ENCODE measurements at places on chromosomes 16 and 17.
A peak's percentile ranks its signal among the peaks of the same experiment; 100 is the strongest.

GRCh38 chr17:78600181-78600721 lies 23.1 kb upstream of the DNAH17 start:
- DNase-seq, result no peak

DNA sequence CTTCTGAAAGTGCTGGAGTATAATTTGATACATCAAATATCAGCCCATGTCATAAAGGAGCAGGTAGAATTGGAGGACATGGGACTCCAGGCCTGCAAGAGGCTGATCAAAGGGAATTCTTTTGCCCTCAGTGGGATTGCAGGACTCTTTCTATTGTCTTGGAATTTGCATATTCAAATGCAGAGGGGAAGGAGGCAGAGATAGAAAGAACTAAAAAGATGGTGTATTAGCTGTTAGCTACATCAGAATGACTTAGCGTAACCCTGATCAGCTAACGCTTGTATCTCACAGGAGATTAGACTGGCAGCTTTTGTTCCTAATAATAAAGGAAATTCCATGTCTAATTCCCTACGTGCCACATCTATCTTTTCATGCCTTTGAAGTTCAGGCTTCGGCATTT lies 1014.7 kb upstream of the RBFOX1 start:
- DNase-seq, result no peak

DNA sequence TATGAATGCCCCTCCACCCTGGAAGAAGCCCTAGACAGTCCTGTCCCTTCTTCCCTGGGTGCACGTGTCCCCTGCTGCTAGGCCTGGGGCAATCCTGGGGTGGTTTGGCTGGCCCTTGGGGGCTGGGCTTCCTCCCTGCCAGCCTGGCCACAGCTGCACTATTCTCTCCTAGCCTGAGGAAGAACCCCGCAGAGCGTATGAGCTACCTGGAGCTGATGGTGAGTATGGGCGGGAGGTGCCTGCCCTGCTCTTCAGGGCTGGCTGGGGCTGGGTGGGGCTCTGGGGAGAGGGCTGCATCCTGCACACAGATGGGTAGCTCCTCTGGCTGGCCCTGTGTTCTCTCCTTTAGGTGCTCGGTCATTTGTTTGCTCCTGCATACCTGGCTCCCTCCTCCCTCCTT lies 28.8 kb downstream of the MAP2K3 start:
- DNase-seq, result no peak

- no peak for DNase-seq
Measured at GRCh38 chr16:65725156-65725845, 603.4 kb upstream of the CDH11 start.

- peak; percentile 53 for DNase-seq
Measured at GRCh38 chr16:56944954-56945839, 13.3 kb downstream of the HERPUD1 start.

DNA sequence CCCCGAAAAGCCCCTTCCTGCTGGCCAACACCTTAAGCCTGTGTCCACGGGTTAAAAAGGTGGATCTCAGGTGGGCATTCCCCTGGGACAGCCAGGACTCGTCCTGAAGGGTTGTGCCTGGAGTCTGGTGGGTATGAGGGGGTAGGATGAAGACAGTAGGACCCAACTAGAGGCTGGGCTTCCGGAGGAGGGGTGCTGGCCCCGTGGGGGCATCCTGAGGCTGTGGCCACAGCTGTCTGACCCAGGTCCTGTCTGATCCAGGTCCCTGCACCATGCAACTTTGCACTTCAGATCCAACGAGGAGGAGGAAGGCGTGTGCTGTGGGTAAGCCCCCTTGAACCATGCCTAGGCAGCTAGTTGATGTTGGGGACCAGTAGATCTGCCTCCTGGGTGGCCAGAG lies 37.6 kb upstream of the CPNE2 start:
- DNase-seq, result no peak

DNA sequence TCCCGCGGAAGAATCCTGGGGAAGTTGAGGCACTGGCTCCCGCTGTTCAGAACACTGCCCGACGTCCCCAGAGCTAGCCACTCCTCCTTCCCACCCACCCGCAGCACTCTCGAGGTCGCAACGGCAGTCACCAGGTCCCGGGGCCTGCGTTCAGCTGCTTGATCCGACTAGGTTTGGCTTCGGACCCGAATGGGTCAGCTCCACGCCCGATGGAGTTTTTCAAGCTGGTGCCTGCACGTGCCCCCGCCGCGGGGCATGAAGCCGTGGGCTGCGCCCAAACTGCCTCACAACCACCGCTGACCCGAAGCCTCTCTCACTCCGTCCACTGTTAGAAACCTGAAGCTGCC lies 12.4 kb upstream of the ODF4 start:
- no peak for DNase-seq

GRCh38 chr17:27332047-27332393 lies 38.1 kb downstream of the WSB1 start:
- no peak for DNase-seq

- no peak for DNase-seq
Measured at GRCh38 chr17:36752096-36752888, 150.9 kb downstream of the MRM1 start.

GRCh38 chr16:58170223-58170622 lies 27.7 kb downstream of the CSNK2A2 start:
- DNase-seq, result no peak

GRCh38 chr16:2713985-2714774 lies 5.8 kb downstream of the PRSS27 start:
- DNase-seq, result peak; percentile 7

DNA sequence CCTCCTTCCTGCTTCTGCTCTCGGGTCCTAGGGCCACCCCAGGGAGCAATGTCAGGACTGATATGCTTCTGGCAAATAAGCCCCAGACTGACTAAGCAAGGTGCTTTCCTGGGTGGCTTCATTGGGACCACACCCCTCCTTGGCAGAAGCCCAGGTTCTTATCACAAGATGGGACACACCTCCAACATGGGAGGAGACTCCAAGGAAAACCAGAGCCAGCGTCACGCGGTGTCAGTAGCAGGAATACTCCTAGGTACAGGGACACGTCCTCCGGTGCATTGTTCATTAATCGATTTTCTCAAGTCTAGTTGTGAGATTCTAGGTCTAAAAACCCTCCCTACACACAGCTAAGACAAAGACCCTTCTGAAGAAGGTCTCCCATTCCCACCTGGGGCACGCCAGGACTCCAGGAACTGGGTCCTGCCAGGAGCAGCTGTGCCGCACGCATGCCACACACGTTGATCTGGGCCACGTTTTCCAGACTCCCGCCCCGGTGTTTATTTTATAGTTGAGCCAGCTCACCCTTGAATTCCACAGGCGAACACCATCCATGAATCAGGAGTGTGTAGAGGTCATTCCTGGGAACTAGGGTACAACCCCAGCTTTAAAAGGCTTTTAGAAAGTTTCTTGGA lies 30.8 kb downstream of the FA2H start:
- no peak for DNase-seq

- peak; percentile 48 for DNase-seq
Measured at GRCh38 chr16:11257131-11257938, 1.3 kb upstream of the SOCS1 start.

- no peak for DNase-seq
Measured at GRCh38 chr16:78175287-78175686, 75.8 kb downstream of the WWOX start.

DNA sequence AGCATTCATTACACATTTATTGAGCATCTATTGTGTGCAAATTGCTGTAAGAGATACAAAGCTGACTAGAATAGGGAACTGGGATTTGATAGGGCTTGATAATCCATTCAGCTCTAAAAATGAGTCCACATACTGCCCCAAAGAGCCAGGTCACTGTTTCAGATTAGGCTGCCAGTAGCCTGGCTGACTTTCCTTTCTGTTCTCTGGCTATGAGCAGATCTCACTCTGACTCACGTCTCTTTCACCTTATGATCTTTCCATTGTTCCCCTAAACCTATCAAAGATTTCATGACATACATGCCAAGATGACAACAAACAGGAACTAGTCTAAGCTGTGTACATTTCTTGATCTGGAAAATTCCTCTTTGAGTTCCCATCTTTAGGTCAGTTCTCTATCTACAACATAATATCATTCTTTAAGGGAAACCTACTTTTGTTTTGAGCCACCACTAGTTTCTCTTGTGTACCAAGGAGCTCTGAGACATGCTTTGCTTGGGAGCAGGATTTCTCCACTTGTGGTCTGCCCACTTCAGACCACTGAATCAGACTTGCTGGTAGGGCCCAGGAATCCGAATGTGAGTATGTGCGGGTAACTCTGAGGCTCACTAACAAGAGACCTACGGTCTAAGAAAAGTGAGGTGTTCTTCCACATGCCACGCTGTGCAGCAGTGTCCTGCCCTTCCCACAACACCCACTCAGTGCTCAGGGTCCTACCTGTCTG lies 40.9 kb upstream of the ICAM2 start:
- peak; percentile 61 for DNase-seq

GRCh38 chr17:42271006-42271778 lies 5.0 kb downstream of the STAT5B start:
- DNase-seq, result no peak

DNA sequence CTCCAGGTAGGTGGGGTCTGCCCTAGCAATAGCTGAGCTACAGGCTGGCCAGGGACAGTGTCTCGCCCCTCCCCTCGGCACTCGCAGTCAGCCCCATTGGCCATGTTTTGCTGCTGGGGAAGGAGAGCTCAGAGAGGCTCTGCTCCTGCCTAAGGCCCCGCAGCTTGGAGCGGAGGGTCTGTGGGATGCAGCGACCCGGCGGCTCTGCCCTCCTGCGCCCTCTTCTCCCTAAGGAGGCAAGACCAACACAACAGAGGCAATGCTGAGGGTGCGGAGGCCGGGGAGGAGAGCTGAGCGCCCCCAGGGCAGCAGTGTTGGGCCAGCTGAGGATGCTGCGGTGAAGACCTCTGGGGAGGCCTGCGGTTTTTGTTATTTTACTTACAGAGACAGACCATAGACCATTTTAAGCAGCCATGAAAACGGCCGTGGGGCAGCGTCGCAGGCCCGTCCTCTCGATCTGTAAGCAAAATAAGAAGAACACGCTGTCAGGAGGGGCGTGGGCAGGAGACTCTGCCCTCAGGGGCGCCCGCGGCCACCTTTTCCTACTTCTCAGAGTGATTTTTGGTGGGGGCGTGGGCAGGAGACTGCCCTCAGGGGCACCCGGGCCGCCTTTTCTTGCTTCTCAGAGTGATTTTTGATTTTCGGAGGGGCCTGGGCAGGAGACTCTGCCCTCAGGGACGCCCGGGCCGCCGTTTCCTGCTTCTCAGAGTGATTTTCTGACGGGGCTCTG lies 31.4 kb upstream of the PABPN1L start:
- DNase-seq, result no peak

DNA sequence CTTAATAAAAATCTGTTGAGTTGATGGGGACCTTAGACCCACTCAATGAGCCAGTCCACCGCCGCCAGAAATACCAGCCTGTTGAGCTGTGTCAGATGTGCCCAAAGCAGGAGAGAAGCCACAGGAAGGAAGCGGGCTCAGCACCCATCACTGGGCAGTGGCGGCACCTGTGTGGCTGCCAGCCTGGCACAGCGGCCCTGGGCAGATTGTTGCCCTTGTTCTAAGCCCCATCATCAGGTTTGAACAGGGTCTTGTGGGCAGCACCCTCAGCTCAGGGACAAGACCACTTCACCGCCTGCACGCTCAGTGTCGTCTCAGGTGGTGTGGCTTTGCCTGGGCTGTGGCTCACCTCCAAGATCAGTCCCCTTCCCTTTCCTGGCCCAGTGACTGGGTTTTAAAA lies 9.3 kb downstream of the ENDOV start:
- DNase-seq, result no peak

DNA sequence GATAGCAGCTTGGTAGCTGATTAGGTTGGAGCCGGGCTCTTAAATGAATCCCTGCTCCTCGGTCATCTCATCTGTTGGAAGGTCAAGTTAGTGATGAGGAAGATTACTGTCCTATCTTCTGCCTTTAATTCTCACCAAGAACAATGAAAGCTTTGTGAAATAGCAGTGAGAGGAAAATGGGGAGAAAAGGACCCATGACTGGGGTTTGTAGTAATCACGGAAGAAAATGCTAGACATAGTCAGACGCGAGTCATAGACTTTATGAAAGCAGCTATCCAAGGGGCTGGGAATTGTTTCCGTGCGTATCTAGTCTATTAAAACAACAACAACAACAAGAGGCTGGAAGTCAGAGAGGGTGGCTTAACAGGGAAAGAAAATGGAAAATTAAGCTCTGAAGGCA lies 18.3 kb downstream of the PIK3R5 start:
- no peak for DNase-seq

DNA sequence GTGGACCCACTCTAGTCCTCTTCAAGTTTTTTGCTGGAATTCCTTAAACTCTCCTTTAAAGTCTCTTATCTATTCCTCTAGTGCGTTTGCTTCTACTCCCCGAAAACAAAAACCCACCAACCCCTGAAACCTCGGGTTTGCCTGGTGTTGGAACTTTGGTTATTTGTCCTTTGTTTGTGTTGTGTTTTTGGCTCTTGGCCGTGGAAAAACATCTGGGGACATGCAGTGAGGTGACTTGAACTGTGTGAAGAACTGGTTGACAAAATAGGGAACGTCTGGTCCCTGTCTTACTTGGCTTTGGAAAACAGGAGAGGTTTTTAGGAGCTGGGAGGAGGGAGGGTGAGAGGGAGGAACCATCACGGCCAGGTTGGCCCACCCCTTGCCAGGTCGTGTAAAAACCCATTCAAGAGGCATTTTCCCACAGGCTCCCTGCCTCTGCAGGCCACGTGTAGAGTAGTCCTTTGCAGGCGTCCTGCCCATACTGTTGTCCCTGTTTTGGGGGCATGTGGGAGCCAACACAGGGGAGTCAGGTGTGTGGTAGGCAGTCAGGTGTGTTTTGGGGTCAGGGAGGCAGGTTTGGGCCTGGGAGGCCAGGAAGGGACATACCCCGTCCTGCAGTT lies 169.3 kb downstream of the RAB11FIP4 start:
- no peak for DNase-seq

DNA sequence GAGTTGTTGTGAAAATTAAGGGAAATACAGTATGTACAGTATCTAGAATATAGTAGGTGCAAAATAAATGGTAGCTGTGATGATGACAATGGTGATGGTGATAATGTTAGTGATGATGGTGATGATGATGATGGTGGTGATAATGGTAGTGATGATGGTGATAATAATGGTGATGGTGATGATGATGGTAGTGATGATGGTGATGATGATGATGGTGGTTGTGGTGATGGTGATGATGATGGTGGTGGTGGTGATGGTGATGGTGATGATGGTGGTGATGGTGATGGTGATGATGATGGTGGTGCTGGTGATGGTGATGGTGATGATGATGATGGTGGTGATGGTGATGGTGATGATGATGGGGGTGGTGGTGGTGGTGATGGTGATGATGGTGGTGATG lies 91.3 kb upstream of the FOXF1 start:
- no peak for DNase-seq

GRCh38 chr16:47132308-47132707 lies 11.4 kb downstream of the NETO2 start:
- DNase-seq, result no peak

GRCh38 chr16:26365161-26365940 lies 673.6 kb downstream of the HS3ST4 start:
- no peak for DNase-seq

GRCh38 chr16:15482068-15482747 lies 47.8 kb downstream of the BMERB1 start:
- DNase-seq, result no peak

- no peak for DNase-seq
Measured at GRCh38 chr16:12589676-12590075, 214.0 kb downstream of the CPPED1 start.
